Mesenteric fat pad (tissue), 1 donor: ENCODE measurements at places on chromosomes 2 and 18.

DNA sequence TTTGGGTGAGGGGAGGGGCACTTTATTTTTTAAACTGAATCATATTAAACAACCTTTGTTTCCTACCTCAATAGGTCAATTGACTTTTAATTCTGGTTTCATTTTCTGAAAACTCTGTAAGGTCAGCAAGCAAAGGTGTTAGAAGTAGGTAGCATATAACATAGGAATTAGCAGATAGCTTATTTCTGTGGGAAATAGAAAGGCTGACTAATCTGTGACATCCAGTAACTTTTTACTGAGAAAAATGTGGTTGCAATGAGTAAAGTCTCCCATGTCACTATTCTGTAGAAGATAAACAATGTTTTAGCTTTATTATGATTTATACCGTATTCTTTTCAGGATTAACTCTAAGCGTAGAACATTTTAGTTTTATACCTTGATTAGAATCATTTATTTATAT is 240.4 kb downstream of the PLCL1 start:
- DNase-seq, result no peak

- DNase-seq, result no peak
Observed at GRCh38 chr18:58222432-58223125, 178.6 kb downstream of the NEDD4L start.

DNA sequence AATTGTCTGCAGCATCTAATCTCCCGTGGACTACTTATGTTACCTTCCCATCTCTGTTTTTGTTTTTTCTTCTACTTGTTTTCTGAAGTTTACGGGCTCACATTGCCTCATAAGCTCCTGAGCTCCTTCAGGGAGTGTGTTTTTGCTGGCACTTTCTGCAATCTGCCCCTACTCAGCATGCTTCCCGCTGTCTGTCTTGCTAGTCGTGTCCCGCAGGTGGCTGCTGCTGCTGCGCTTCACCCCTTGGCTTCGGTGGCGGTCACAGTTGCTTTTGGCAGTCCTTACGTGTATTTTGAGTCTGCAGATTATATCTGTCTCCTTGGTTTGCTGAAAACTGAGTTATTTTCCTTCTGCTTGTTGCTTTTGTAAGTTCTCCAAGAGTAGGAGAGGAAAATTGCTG is 37.3 kb downstream of the FER1L5 start:
- no peak for DNase-seq

DNA sequence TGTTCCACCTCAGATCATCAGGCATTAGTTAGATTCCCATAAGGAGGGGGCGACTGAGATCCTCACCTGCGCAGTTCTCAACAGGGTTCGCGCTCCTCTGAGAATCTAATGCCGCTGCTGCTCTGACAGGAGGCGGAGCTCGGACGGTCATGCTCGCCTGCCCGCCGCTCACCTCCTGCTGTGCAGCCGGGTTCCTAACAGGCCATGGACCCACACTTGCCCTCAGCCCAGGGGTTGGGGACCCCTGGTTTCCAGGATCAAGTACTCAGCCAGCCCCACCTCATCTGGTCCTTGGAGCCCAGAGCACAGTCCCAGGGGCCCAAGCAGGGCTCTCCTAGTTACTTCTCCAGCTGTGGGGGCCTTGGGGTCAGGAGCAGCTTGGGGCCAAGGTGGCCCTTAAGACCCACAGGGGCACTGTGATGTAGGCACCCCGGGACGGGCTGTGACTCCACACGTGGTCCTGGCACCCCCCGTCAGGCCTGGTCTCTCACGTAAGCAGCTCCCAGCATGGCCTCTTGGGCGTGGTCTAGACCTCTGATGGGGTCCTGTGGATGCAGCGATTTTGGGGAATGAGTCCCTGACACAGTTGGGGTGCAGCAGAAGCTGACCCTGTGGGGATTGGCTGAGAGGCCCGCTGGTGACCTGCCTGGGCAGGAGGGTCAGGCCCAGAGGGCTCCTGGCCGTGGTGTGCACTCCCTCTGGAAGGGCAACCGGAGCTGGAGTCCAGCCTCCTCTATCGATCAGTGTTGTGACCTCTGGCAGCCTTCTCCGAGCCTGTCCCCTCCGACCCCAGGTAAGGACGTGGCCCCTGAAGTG is 28.3 kb upstream of the OTOS start:
- no peak for DNase-seq

DNA sequence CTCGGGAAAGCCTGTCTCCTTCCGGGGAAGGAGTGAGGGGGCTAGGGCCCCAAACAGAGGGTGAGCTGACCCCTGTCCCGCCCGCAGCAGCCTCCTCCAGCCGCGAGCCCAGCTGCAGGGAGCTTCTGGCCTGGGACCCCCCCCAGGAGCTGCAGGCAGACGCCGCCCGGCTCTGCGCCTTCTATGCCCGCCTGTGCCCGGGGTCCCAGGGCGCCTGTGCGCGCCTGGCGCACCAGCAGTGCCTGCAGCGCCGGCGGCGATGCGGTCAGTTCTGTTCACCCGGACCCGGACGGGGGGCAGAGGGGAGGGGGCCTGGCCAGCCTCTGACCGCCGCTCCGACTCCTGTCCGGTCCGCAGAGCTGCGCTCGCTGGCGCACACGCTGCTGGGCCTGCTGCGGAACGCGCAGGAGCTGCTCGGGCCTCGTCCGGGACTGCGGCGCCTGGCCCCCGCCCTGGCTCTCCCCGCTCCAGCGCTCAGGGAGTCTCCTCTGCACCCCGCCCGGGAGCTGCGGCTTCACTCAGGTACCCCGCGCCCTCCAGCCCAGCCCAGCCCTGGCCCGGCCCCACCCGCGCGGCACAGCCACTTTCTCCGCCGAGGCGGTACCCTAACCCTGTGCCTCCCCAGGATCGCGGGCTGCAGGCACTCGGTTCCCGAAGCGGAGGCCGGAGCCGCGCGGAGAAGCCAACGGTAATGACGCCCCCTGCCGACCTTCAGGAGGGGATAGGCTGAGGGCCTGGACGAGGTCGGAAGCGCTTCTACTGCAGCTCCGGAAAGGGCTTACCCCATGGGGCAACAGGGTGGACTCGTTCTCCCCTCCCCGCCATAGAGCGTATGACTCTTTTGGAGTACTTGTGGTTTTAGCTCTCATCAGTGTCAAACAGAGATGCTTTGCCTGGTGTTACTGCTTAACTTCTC is 2.0 kb upstream of the CHRND start:
- no peak for DNase-seq

- DNase-seq, result no peak
Observed at GRCh38 chr18:4142876-4143275, 312.2 kb downstream of the DLGAP1 start.

- DNase-seq, result no peak
Observed at GRCh38 chr18:58578835-58579560, 49.9 kb downstream of the ALPK2 start.

DNA sequence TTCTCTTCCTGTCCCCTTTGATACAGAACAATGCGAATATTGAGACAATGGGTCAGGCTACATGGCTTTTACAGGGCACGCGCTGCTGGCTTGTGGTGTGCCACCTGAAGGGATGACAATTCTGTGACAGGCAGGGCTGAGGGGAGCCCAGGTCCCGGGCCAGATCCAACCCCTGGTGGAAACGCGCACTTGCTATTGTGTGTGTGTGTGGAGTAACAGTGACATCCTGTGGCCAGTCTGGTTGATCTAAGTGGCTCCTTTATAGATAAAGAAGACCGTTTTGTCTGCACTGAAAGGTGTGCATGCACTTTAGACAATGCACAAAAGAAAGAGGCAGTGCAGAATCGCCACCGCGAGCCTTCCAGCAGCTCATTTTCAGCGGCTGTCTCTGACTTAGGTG is 273.6 kb downstream of the HRH4 start:
- DNase-seq, result no peak

DNA sequence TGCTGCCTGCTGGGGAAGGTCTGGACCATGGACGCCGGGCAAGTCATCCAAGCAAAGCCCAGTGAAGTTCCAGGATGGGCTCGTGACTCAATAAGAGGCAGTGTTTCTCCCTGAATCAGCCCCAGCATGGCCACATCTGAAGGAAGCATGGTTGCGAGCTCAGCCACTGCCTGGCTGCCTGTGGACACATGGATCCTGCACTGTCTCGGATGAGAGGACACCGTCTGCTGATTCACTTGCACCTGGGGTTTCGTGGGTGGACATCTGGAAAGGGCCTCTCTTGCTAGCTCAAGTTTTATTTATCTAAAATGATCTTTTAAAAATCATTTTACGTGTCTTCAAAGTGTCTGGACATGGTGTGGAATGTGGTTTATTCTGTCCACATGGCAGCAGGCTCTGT is 224.8 kb upstream of the FN1 start:
- DNase-seq, result no peak

DNA sequence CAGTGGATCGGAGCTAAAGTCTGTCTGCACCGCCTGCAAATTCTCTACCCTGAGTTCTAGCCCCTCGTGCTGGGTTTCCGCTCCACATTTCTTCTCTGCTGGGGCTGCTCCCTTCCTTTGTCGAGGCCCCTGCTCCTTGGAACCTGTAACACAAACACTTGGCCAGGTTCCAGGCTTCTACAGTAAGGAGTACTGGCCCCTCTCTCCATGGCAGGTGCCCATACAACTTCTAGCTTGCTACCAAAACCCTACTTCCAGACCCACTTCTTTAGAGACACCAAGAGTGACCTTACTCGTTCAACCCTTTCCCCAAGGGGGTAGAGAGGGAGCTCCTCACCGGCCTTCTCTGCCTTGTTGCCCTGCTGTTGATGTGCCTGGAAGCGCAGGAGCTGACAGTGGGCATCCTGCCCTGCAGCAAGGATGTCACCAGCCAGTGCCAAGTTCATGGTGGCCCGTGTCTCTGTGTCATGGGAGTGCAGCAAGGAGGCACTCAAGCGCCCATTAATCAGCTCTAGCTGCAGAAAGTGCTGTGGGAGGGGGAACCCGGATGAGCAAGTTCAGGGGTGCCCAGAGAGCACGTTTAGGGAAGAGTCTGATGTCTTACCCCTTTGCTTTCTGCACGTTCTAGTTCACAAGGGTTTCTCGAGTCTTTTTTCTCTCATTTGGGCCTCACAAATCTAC is 1.1 kb downstream of the PREB start:
- no peak for DNase-seq

- no peak for DNase-seq
Observed at GRCh38 chr18:50744253-50744652, 75.6 kb downstream of the MRO start.

DNA sequence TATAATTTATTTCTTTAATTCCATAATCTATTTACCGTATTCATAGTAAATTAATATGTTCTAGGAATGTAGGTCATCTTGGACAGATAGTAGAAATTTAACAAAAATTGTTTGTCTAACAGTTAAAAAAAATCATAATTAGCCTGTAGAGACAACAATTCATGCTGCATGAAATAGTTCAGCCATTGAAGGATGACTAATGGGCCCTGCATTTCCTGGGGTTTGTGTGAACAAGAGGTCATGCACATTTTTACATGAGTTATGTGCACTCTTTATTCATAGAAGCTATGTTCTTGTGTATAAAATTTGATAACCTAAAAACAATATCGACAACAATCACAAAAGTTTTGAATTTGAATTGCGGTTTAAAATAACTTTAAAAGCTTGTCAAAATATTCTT is 1663.6 kb downstream of the SUCLG1 start:
- no peak for DNase-seq

DNA sequence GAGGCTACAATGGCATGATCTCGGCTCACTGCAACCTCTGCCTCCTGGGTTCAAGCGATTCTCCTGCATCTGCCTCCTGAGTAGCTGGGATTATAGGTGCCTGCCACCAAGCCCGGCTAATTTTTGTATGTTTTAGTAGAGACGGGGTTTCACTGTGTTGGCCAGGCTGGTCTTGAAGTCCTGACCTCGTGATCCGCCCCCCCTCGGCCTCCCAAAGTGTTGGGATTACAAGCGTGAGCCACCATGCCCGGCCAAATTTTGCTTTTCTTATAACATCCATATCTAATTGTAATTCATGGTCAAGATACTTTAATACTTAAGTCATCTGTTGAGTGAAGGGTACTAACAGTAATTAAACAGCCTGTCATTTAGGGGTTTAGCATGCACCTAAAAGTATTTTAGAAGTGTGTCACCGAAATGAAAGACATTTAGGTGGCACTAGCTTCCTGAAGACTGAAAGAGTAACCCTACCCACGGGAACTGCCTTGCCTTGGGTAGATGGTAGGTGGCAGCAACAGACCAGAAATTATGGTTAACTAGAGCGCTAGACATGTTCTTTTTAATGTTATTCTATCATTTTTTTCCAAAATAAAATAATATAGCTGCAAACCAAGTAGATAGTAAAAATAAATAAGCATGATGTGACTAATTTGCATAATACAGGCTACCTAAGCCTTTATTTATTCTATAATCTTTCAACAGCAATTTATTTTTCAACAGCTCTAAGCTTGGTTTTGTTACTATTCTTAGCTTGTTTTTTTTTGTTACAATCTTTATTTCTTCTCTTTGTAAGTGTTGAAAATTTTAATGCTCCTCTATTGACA is 8.6 kb upstream of the ACYP2 start:
- no peak for DNase-seq

- DNase-seq, result no peak
Observed at GRCh38 chr18:37574113-37574512, 8.5 kb upstream of the CELF4 start.

DNA sequence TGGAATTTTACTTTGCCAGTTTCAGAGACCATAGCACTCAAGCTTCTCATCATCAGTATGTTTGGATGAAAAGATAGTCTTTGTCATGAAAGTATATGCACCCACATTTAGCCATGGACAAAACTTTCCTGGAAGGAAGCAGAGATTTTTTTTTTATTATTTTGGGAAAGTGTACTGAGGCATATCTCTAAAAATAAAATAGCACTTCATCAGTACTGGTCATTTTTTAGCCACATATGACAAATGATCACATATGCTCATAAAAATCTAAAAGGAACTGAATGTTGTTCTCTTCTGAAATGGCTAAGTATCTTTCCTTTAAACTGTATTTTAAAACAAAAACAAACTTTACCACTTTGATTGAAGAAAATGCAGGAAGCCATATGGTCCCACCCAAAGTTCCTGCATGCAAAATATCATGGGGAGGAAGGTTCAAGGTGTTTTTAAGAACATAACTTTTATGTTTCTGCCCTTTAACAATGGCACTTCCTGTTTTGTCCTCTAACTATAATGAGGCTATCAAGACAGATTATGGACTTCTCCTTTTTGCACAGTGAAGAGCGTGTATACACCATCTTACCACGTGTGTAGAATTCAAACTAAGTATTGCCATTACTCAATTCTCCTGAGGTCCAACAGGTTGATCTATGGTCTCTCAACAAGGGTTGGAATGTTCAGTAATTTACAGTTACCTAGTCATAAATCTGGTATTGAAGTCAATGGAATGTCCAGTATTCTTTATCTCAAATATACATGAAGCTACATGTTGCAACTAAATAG is 77.1 kb upstream of the SLC39A10 start:
- DNase-seq, result no peak

DNA sequence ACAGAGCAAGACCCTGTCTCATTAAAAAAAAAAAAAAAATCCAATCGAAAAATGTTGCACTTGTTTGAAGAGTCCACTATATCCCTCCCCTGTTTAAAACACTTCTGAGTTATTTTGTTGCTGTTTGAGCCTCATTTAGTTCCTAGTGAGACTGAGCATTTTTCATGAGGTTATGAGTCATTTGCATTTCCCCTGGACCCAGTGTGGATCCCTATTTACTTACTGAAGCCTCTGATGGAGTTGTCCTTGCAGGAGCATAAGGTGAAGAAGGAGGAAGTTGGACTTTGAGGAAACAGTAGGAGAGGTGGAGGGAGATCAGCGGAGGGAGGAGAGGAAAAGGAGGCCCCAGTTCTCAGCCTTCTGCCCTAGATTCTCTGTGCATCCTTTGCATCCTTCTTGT is 5.1 kb downstream of the CXCR1 start:
- no peak for DNase-seq

- no peak for DNase-seq
Observed at GRCh38 chr2:182954789-182955188, 83.5 kb downstream of the NCKAP1 start.

- DNase-seq, result no peak
Observed at GRCh38 chr2:164913640-164914350, 41.5 kb downstream of the SLC38A11 start.

GRCh38 chr2:78979380-78980151 is 45.9 kb upstream of the REG3G start:
- DNase-seq, result no peak
